Esophagus squamous epithelium (tissue), 5 donors: ENCODE measurements at places on chromosomes 4 and X.

GRCh38 chr4:152607178-152607577, 71.3 kb upstream of the FBXW7 start:
- DNase-seq = no peak

- DNase-seq = no peak
Measured at GRCh38 chrX:734362-734761, 103.8 kb downstream of the SHOX start.

DNA sequence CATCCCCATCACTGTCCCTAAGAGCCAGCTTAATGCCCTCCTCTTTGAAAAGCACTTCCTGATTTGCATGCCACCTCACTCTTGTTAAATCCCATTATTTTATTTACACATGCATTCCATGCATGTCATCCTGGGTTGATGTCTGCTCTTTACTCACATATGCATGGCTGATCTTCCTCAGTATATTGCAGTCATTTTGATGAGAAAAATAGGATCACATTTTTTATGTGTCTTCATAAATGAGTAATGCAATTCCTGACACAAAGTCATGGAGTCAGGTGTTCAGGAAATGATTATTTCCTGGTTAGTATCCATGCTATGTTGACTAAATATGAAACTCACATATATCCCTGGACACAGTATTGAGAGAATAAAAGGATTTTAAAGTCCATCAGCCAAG, 204.7 kb downstream of the SLIT2 start:
- no peak for DNase-seq

- no peak for DNase-seq
Measured at GRCh38 chr4:6458528-6458927, 13.9 kb downstream of the PPP2R2C start.

DNA sequence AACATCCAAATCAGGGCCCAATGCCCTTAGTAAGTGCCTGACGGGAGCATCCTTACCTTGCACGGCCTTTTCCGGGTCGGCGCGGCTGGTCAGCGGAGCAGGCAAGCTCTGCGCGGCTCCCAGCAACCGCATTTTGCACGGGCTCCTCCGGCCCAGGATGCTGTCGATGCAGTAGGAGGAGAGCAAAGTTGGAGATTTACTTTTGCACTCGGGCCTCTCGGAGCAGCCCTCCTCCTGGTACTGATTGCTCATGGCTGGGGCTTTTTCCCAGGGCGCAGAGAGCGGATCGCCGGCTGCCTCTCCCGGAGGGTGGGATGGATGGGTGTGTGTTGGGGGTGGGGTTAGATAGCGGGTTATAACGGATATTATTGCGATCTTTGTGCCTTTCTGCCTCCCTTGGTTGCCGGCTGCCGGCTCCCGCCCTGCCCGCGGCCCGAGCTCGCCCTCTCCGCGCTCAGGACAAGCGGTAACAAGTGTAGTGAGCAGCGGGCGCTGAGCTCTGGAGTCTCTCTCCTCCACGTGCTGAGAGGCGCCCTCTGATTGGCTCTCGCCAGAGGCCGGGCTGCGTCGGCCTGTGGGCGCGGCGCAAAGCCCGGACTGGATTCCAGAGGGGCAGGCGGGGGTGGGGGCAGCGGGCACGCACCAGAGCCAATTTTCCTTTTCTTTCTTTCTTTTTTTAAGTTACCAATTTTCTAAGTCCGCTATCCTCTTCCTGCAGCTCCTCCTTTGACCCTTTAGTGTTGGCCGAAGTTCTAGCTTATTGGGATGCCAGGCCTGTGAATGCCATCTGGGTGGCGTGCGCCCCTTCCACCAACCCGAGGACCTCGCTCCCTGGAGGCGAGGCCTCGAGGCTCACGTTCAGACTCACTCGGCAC, at the start of gene ARX:
ARX (minus strand) TSS at position 480 of the 875 bp plus-strand sequence; CDS start at position 252, 228 bp downstream.
- no peak for DNase-seq

DNA sequence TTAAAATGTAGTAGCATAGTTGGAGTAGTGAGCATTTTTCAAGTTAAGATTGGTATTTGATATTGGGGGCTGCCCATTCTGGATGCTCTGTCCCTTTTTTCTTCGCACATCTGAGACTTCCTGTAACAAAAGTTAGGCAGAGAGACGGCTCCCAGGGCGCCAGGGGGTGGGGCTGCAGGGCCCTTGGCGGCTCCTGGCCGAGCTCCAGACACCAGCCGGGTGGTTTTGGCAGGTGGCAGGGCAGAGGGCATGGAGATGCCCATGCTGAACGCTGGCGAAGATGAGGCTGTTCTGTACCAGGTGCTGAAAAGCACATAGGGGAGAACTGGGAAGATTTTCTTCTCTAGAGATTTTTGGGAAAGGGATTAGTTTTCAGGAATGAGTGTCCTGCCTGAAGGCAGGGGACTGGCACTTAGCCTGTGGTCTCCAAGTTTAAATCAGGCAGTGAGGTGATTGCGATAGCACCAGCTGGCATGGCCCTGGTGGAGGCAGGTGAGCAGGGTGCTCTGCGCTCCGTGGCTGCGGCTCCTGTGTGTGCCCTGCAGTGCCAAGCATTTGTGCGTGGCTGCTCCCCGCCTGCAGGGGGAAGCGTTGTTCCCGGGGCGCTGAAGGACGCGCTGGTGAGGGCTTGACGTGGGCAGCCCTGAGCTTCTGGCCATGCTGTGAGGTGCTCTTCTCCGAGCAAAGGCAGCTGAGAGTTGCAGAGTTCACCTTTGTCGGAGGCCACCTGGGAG, 23.6 kb upstream of the HGFAC start:
- no peak for DNase-seq
